ENCODE measurements at places on chromosomes 12 and 14.

DNA sequence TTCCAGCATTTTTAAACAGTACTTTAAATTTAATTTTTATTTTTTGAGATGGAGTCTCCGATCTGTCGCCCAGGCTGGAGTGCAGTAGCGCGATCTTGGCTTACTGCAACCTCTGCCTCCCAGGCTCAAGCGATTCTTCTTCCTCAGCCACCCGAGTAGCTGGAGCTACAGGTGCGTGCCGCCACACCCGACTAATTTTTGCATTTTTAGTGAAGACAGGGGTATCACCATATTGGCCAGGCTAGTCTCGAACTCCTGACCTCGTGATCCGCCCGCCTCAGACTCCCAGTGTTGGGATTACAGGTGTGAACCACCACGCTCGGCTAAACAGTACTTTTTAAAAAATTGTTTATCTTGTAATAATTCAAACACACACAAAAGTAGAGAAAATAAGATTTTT is 4.2 kb upstream of the FOXJ2 start:
- DNase-seq = no peak

GRCh38 chr12:18492372-18493025 is 231.2 kb downstream of the PIK3C2G start:
- no peak for DNase-seq

- DNase-seq = no peak
Measured at GRCh38 chr12:87217491-87217890, 811.7 kb downstream of the C12orf50 start.

DNA sequence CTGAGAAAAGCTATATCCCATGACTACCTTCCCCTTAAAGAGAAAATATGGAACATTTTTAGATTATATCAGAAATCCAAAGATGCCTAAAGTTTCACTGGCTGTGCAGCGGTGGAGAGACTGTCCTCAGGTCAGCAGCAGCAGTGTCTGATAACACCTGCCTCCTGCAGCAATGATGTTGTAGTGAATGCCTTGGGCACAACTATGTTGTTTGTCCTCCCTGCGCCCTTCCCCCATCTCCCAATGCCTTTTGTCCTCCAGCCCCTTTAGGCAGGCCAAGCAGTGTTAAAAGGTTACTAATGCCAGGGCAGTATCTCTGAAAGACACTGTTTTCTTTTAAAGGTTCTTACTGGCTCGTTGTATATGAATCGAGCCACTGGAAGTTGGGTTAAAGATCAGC is 13.2 kb downstream of the RTRAF start:
- DNase-seq = no peak

DNA sequence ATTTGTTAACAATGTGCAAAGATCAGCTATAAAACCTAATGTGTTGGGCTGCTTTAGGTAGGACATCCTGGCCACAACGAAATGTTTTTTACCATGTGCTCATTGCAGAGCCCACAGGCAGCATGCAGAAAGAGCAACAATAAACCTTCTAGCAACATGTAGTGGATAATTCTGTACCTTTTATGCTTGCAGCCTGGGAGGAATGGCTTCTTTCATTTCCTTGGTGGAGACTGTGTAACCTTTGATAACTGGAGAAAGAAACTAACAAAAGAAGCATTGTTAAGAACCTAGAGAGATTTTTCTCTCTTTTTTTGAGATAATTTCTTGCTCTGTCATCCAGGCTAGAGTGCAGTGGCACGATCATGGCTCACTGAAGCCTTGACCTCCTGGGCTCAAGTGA is 225.5 kb upstream of the PRICKLE1 start:
- no peak for DNase-seq

DNA sequence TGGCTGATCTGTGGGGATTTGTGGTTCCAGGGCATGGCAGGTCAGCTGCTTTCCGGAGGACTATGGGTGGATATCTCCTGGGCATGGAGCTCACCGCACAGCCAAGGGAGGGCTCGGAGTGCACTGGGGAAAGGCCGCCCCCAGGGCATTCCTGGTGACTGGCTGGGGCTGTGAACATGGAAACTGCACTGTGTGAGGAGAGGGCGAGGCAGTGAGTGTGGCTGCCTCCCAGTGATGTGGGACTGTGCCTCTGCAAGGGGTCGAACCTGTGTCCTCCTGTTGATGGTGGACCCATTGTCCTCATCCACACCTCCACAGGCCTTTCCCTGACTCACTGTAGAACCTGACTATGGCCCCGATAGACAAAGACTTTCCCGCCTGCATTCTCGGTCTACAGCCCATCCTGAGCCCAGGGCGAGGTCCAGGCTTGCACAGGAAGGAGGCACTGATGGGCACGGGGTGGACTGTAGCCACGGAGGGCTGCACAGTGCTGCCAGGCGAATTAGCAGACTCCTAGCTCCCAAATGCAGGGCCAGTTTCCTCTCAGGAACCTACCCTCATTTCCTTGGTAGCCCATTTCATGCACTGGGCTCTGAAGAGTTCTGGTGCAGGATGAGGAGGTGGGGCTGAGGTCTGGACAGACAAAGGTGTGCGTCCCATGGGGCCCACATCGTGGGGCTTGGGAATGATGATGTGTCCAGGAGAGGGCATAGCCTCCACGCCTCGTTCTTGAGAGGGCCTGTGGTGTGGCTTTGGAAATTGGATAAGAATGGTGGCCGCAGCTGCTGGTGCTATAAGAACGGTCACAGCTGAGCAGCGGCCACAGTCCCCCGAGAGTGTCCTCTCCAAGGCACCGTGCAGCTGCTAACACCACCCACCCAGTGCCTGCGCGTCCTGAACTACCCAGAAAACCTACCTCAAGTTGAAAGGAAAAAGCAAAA is 415.1 kb downstream of the TMEM121 start:
- DNase-seq = no peak

- no peak for DNase-seq
Measured at GRCh38 chr12:92602476-92602875, 100.3 kb upstream of the PLEKHG7 start.

GRCh38 chr12:97235102-97235501 is 227.5 kb upstream of the RMST start:
- DNase-seq = no peak

GRCh38 chr12:51027342-51027835 is 1.2 kb upstream of the SLC11A2 start:
- no peak for DNase-seq

- no peak for DNase-seq
Measured at GRCh38 chr12:70469221-70469820, 103.2 kb downstream of the KCNMB4 start.

GRCh38 chr12:213527-213932 is 427 bp downstream of the SLC6A12 start:
- no peak for DNase-seq

- no peak for DNase-seq
Measured at GRCh38 chr12:125564753-125565152, 499.5 kb downstream of the AACS start.

DNA sequence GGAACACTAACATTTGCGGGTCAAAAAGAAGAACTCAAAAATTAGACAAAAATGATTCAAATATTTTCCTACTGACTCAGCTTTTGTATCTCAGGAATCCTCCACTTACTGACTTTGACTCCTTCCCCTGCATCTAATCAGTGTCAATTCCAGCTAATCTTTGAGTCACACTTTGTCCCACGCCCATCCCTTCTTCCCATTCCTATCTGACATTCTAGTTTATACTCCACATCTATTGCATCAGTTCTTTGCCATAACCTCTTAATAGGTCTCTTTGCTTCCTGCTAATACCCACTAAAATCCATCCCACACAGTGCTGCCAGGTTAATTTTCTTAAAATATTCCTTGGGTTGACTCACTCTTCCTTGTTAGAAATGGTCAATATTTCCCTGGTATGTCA is 19.1 kb downstream of the BBS10 start:
- DNase-seq = no peak

DNA sequence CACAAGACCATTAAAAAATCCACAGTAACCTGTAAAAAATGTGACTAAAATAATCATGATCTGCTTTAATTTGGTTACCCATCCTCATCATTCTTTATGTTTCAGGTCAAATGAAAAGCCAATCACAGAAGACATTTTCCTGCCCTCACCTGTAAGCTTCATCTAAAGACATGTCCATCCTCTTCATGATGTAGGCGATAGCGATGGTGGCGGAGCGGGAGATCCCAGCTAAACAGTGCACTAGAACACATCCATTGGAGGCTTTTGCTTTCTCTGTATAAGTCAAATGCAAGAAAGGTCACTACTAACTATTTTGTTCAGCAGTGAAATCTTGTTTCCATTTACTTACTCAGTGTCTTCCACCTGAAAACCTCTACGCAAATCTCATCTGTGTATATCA is 82.6 kb downstream of the DUSP16 start:
- no peak for DNase-seq

DNA sequence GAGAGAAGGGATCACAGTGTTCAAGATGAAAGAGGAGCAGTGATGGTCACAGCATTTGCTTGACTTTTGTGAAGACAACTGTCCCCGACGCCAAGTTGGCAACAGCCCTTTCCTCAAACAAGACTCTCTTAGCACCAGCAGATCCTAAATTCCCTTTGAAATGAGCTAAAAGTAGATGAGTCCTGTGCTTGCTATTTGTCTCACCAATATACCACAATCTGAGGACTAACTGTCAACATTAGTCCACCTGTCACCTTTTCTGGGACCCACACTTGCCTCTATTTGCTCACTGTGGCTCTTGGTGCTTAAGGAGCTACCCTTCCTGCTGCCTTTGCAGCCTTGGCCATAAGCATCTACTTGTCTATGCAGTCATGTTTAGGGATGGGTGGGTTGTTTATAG is 47.4 kb upstream of the COL2A1 start:
- DNase-seq = no peak

DNA sequence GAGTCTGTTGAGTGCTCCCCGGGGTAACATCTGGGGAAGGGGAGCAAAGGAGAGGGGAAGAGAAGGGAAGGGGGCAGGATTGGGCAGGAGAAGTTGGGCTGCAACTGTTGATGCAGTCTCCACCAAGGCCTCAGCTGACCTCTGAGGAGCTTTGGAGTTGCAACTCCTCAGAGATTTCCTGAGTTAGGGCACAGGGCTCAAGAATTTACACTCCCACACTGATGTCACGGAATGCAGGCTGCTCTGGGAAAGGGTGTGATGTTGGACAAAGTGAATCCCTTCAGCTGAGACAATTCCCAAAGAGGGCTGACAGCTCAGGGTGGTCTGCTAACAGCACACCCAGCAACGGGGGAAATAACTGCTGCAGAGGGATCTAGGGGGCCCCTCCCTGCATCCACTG is 295.6 kb downstream of the PCNX1 start:
- no peak for DNase-seq

- DNase-seq = no peak
Measured at GRCh38 chr14:73290279-73290678, 53.0 kb downstream of the PAPLN start.

DNA sequence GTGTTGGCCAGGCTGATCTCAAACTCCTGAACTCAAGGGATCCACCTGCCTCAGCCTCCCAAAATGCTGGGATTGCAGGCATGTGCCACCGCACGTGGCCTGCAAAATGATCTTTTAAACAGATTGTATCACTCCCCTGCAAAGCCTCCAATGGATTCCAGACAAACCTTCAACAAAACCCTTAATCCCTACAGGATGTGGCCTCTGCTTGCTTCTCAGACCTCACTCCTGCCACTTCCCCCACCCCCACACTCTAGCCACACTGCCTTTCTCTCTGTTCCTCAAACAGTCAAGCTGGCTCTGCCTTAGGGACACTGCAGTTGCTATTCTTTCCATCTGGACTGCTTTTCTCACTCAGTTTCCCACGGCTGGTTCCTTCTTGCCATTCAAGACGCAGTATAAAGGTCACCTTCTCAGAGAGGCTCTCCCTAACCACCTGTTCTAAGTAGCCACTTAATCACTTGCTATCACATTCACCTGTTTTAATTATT is 47.3 kb upstream of the TMED10 start:
- DNase-seq = no peak

GRCh38 chr12:2248901-2249381 is 196.2 kb downstream of the CACNA1C start:
- DNase-seq = no peak

- DNase-seq = peak; percentile 59
Measured at GRCh38 chr12:121793440-121793837, at the start of gene RHOF. RHOF (minus strand) TSS chr12:121793688; CDS start chr12:121793633, 55 bp downstream.

DNA sequence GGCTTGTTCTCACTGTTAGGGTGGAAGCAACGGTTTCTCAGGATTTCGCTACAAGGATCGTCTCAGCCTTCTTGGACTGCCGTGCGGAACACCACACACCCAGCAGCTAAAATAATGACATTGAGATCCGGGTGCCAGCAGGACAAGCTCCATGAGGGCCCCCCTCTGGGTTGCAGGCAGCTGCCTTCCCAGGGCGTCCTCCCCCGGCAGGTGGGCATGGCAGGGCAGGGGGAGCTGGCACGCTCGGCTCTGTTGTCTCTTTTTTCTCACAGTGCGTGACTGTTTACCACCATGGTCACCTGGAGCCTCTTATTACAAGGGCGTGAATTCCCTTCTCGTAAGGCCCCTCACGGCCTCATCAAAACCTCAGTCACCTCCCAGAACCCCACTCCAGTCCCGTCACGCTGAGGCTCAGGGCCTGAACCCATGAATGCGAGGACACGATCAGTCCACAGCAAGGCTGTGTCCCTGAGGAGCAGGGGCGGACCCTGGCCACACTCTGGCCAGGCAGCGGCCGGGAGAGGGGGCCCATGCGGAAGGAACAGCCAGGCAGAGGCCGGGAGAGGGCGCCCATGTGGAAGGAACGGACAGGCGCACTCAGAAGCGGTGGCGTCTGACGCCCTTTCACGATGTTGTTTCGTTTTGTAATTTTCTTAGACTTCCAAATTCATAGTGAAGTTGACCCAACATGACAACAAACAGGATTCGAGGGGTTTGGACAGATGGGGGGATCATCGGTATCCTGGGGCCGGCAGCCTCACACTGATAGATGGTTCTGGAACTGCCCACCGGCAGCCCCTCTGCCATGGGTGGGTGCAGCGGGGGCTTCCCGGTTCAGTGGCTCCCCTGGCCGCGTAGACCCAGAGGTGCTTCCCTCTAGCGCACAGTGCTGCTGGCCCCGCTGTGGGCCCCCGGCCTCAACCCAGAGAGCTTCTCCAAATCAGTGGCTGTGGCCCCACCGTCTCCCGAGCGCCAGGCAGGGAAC is 10.0 kb downstream of the LRCOL1 start:
- DNase-seq = peak; percentile 14

- no peak for DNase-seq
Measured at GRCh38 chr14:81303258-81303935, 82.6 kb upstream of the GTF2A1 start.

DNA sequence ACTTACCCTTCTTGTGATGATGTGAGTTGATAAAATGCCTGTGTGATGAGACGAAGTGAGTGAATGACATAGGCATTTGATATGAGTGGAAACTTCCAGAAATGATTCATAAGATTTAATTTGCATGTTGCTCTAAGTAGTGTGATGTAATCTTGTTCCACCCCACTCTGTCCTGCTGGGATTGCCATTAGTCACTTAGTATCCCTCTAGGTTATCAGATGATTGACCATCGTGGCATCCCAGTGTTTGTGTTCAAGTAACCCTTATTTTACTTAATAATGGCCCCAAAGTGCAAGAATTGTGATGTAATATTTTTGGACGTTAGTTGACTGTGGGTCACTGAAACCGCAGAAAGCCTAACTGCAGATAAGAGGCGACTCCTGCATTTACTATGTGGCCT is 214.4 kb upstream of the DIO2 start:
- DNase-seq = no peak
